8988T (cell line): ENCODE measurements at places on chromosomes 1 and 21.

- DNase-seq, result no peak
Measured at GRCh38 chr1:119314001-119314796, 54.4 kb upstream of the HAO2 start.

GRCh38 chr1:100982793-100983192, 42.8 kb downstream of the DPH5 start:
- DNase-seq, result no peak

GRCh38 chr1:190124068-190124467, 353.6 kb downstream of the BRINP3 start:
- no peak for DNase-seq

DNA sequence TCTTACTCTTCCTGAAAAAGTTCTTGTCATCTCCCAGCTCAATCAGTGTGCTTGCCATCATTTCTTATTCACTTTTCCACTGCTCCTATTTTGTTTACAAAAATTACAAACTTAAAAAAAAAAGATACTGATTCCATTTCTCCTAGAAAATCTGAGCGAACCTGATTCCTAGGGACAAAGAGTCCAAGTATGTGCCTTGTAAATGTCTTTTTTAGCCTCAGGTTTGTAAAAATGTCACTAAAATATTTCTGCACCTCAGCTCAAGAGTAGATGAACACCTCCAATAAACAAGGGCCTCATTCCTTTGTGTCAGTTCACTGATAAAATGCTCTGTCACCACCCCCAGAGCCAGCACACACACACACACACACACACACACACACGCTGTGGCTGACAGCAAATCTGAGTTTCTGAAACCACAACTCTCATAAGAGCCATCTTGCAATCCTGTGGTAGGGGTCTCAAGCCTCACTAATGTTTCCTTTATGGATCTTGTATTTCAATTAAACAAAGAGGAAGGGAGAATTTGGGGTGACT, 299.2 kb downstream of the PBX1 start:
- DNase-seq, result no peak

DNA sequence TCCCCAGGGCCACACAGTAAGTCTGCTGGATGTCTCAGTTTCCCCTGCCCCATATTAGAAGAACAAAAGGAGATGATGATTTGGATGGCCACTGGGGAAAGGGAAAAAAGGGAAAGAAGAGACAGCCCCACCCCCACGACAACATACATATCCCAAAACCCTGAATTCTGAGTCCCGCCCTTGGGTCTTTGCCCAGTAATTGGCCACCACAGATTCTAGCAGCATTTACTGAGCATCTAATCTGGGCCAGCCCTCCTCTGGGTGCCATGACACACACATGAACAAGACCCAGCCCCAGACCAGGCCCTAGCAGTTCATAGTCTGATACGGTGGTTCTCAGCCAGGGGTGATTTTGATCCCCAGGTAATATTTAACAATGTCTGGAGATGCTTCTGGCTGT, 5.2 kb upstream of the TTC4 start:
- no peak for DNase-seq

- no peak for DNase-seq
Measured at GRCh38 chr1:246629030-246629429, 62.8 kb downstream of the CNST start.

- no peak for DNase-seq
Measured at GRCh38 chr1:55716151-55716550, 501.0 kb upstream of the USP24 start.

DNA sequence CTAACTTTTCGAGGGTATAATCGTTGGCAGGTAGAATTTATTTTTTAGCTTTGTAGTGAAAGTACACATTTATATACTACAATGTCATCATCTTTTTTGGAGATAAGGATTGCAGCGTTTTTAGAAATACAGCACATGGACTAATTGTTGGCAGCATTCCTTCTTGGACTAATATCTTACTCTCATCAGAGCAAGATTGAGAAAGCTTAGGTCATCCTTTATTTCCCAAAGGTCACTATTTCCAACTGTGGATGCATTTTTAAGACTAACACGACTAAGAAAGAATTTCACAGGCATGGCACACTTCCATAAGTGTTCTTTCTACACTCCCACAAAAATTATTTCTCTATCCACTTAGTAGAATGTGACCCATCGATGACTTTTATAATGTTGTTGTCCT, 732.3 kb downstream of the NCAM2 start:
- DNase-seq, result no peak

- DNase-seq, result no peak
Measured at GRCh38 chr1:166354406-166354805, 187.6 kb upstream of the FAM78B start.

DNA sequence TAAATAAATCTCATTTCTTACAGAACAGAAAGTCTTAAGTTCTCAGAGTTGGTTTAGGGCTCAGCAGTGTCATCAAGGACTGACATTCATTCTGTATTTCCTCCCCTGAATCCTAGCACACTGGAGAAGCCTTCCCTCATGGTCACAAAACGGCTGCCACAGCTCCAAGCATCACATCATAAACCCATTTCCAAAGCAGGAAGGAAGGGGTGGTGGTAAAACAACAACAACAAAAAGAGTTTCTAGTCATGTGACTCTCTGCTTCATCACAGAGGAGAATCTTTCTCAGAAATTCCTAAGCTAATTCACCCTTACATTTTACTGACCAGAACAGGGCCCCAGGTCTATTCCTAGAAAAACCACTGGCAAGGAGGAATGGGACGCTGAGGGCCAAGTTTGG, 210.3 kb downstream of the KAZN start:
- DNase-seq, result no peak

GRCh38 chr1:180951836-180952656, 39.3 kb downstream of the KIAA1614 start:
- no peak for DNase-seq

GRCh38 chr1:54995835-54996234, 2.9 kb upstream of the BSND start:
- no peak for DNase-seq

DNA sequence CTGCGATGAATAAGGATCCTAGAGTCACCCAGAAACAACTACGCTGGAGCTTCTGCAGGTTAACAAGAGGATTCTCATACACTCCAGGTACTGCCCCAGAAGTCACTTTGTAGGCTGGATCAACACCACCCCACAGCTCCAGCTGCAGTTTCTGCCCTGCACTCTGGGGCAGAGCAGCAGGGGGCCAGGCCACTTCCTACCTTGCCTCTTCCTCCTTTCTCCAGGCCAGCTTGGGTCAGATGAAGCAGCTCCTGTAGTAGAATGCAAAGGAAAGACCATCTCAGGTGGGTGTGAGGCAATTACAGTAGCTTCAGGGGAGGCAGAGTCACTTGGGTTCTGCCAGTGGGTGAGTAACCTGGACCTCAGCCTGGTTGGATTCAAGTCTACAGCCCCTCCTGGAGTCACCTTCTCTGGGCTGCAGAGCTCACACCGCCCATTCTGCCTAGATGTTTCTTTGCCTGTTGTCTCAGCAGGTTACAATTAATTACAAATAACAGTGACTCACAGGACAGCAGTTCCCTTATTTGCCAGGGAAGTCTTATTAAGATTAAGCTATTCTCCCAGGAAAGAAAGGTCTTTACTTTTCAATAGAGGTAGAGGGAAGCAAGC, 24.4 kb upstream of the BCAR3 start:
- no peak for DNase-seq

GRCh38 chr21:38277501-38278131, 20.8 kb downstream of the KCNJ15 start:
- no peak for DNase-seq

DNA sequence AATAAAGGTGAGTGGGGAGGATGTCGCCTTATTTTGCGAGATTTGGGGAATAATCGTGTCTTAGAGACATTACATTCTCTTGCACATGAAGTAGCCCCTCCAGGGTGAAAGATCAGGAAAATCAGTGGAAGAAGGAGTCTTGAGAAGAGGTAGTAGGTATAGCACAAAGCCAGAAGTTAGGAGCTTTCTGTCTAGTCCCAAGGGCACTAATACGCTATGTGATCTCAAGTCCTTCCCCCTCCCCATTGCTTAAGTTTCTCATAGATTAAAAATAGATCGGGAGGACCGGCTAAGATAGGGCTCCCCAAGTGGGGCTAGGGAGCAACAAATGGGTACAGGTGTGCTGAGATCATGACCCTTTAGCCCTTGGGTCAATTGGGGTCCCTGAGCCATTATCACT, 13.5 kb downstream of the LRRN2 start:
- no peak for DNase-seq

DNA sequence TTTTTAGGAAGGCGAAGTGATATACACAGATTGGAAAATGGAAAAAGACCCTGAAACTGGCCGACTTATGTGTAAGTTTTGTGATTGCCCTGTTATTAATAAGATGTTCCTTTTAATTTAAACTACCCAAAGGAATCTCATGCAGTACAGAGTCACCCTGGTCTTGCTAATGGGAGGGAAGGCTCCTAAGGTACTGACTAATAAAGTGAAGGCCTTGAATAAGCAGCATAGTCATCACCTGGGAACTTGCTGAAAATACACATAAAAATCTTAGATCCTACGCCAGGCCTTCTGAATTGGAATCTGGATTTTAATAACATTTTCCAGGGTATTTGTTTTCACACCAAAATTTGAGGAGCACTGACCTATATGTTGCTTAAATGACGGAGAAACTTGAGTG, 73.4 kb upstream of the MCOLN3 start:
- no peak for DNase-seq

DNA sequence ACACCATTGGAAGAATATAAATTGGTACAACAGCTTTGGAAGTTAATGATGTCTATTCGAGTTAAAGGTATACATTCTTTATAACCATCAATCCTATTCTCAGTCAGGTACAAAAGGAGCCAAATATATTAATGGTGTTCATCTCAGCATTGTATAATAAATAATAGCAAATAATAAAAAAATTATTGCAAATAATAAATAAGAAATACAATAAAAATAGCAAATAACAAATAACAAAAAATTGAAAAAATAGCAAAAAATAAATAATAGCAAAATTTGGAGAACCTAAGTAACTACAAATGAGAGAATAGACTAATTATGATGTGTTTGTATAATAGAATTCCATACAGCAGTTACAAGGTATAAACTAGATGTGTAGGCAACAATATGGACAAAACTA, 25.6 kb upstream of the NRIP1 start:
- no peak for DNase-seq

- DNase-seq, result no peak
Measured at GRCh38 chr1:36208978-36209703, 15.1 kb upstream of the THRAP3 start.

- no peak for DNase-seq
Measured at GRCh38 chr1:67853704-67854103, 20.4 kb upstream of the GNG12 start.

DNA sequence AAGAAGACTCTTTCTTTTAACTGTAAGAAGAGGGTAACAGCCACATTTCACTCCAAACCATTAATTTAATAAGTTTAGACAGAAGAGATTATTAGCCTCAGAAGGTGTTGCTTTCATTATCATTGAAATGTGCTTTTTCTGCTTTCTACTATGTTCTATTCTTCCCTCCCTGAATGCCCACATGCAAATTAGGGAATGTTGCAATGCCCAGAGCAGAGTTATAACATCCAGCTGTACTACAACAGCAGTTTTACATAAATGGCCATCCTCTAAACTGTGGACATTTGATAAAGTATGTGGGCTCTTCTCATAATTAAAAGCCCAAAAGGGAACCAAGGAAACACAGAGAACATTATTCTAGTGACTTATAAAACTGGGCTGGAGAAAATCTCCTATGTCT, 82.2 kb upstream of the SOD1 start:
- DNase-seq, result no peak

- no peak for DNase-seq
Measured at GRCh38 chr1:76292418-76293184, 218.1 kb downstream of the ST6GALNAC3 start.

GRCh38 chr1:81873946-81874345, 73.2 kb downstream of the ADGRL2 start:
- DNase-seq, result no peak

- no peak for DNase-seq
Measured at GRCh38 chr1:8816831-8817411, 519 bp downstream of the RERE start.

DNA sequence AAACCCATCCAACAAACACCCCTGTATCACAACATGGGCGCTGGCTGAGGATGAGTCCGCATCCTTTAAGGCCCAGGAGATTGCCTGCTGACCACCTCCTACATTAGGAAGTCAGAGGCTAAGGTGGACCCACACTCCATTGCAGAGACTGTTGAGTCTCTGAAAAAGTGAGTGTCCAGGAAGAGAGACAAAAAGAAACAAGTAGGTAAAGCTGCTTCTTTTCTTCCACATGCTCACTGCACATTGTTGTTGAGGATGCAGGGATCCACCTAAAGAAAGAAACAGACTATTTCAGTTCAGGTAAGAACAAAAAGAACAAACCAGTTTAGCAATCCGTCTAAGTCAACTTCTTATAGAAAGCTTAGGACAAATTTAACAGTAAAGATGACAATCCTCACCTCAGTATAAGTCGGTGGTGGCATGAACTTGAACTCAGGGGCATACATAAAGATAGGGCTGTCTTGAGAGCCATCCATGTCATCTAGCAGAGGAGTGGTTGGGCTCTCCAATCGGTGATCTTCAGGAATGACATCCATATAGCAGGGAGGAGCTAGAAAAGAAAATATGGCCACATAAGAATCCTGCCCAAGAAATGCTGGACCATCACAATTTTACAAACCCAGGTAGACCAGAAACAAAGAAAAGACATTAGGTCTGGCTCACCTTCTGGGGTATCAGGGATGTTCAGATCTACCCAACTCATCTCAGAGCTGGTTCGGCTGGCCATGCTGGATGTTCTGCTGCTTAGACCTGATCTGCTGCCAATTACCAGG, 2.6 kb downstream of the TXNIP start:
- DNase-seq, result no peak

DNA sequence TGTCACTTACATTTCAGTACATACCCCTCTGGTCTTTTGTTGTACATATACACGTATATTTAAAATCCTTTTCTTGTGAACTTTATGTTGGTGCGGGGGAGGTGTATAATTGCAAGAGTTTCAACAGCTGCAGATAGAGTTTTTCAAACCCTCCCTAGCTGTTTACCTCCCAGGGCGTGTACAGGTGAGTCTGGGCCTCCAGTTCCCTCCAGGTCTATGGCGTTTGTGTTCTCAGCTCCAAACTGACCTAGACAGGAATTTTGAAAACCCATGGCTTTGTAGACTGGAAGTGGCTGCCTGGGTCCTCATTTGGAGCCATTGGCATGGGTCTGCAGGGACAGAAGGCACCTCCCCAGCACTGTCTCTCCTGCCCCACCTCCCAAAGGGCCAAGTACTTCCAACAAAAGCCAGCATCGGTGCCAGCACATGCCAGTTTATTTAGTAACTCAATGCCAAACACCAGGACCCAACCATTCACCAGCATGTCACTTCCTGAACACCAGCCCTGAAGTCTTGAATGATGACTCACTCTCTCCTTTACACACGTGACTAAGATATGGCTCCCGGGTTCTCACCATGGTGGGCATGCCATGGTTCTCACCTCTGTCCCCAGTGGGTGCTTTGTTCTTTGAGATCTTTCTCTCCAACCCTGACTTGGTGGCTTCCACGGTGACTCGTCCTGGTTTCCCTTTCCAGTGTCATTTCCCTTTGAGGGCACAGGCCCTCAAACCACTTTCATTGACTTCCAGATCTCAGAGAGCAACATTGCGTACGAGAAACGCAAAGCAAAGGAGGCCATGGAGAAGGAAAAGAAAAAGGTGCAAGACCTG, 57.3 kb upstream of the EFHD2 start:
- peak; percentile 70 for DNase-seq

GRCh38 chr1:145702052-145702451, 5.1 kb downstream of the PDZK1 start:
- DNase-seq, result no peak

GRCh38 chr1:38303843-38304242, 257.2 kb upstream of the POU3F1 start:
- DNase-seq, result no peak
